ENCODE measurements at places on chromosomes 7 and 10.
A peak's percentile ranks its signal among the peaks of the same experiment; 100 is the strongest.

DNA sequence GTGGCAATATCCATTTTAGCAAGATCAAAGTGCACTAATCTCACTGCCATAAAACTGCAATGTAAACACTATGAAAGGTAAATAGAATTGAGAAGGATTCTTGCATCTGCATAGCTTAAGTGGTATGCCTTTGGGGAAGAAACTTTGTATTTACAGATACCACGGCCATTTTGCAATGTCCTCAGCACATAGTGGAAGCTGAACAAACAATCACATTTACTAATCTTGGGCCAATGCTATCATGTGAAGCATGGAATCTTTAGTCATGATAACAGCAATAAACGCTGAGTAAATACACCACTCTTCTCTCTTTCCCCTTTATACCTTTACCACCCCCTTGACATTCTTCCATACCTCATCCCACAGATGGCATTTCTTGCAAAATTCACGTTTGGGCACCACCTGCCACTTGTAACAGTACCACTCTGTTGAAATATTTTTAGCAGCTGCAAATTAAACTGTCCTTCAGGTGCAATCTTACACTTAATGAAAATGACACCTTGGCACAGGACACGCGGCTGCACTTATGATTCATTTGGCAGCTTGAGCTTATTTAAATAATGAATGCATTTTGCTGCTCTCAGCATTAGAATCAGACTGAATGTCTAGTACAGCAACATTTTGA lies 171.8 kb downstream of the SEMA3A start:
- no peak overlapping the region for H3K4me3 ChIP-seq
- H3K4me1 ChIP-seq, result no peaks in the 10 kb centered on the region
- no peak for DNase-seq
- no peaks in the 10 kb centered on the region for H3K27me3 ChIP-seq
- no peaks in the 10 kb centered on the region for H3K36me3 ChIP-seq

GRCh38 chr10:111151595-111152307 lies 74.9 kb downstream of the ADRA2A start:
- peak; percentile 63 for DNase-seq
- H3K4me1 ChIP-seq, result no peaks in the 10 kb centered on the region
- H3K4me3 ChIP-seq, result no peak overlapping the region
- no peaks in the 10 kb centered on the region for H3K27me3 ChIP-seq
- H3K27ac ChIP-seq, result no peak overlapping the region

- no peak for DNase-seq
- H3K4me3 ChIP-seq, result no peak overlapping the region
- H3K36me3 ChIP-seq, result peaks cover 3% of the 10 kb centered on the region
- no peaks in the 10 kb centered on the region for H3K4me1 ChIP-seq
- no peak overlapping the region for H3K27ac ChIP-seq
These were observed 45.6 kb upstream of the LRRC4 start for GRCh38 chr7:128076796-128077271.

GRCh38 chr7:104908636-104909035 lies 105.4 kb upstream of the KMT2E start:
- H3K27me3 ChIP-seq, result no peaks in the 10 kb centered on the region
- H3K4me1 ChIP-seq, result no peaks in the 10 kb centered on the region
- no peak overlapping the region for H3K27ac ChIP-seq
- DNase-seq, result no peak
- no peak overlapping the region for H3K4me3 ChIP-seq
